NCI-H187 treated with DMSO at 0.1 percent for 48 hours (cell line): ENCODE measurements at places on chromosomes 1 and 21.

- DNase-seq: peak; percentile 58
Observed at GRCh38 chr1:179046808-179047635, 21.3 kb downstream of the FAM20B start.

DNA sequence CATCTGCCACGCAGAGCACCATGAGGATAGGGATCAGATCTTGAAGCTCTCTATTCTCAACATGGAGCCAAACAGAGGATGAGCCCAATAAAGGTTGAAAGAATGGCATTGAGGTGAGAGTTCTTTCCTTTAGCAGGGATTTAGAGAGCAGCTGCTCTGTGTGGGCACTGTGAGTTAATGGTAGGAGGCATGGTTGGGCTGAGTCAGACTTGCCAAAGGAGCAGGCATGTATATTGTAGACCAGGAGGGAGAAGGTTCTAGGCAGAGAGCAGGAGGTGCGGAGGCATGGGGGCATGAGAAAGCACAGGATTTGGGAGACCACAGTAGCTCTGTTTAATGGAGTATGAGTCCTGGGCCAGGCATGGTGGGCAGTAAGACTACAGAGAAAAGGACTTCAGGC is 32.0 kb downstream of the TMEM53 start:
- no peak for DNase-seq

DNA sequence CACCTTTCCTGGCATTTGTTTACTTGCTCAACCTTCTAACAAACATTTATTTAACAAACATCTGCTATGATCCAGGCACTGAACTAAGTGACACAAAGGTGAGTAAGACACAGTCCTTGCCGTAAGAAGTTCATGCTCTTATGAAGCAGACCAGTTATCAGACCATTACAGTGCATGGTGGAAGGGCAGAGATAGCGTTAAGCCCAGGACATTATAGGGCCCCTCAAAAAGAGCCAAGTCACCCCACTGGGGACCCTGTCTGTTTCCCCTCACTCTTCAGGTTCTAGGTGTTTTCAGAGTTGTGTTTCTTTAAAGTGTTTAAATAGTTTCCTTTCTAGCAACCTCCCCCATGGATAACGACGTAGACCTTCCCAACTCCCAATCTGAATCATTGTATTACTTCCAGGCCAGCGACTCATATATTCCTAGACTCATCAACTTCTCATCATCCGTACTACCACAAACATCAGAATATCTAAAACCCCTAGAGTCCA is 39.3 kb downstream of the TCP10L start:
- DNase-seq: no peak

- DNase-seq: no peak
Observed at GRCh38 chr1:163095213-163095612, 26.1 kb downstream of the RGS4 start.

GRCh38 chr1:183515002-183515689 is 42.8 kb downstream of the SMG7 start:
- DNase-seq: no peak

GRCh38 chr1:56199061-56199460 is 380.3 kb downstream of the PLPP3 start:
- no peak for DNase-seq

DNA sequence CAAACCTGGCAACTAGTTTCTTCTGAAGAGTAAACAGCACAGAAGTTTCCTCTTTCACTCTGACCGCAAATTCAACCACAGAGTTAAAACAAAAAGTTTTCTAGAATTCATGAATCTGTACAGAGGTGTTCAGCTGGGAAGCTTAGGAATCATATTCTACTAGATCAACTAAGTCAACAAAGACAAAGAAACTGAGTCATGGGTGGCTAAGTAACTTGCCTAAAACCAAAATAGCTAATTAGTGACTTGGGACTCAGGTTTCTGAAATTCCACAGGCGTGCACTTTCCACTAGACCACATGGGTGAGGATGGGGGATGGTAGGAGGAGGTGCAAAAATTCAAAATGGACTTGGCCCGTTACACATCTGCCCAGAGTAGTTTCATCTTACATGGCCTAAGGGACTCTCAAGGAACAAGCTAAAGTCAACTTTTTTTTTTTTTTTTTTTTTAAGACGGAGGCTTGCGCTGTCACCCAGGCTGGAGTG is 25.8 kb downstream of the PTPN14 start:
- DNase-seq: no peak

DNA sequence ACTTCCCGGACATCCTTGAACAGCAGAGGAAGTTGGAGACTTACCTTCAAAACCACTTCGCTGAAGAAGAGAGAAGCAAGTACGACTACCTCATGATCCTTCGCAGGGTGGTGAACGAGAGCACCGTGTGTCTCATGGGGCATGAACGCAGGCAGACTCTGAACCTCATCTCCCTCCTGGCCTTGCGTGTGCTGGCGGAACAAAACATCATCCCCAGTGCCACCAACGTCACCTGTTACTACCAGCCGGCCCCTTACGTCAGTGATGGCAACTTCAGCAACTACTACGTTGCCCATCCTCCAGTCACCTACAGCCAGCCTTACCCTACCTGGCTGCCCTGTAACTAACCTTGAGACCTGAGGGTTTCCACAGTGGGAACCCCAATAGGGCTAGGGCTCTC is 17.9 kb downstream of the TENT5C start:
- no peak for DNase-seq

DNA sequence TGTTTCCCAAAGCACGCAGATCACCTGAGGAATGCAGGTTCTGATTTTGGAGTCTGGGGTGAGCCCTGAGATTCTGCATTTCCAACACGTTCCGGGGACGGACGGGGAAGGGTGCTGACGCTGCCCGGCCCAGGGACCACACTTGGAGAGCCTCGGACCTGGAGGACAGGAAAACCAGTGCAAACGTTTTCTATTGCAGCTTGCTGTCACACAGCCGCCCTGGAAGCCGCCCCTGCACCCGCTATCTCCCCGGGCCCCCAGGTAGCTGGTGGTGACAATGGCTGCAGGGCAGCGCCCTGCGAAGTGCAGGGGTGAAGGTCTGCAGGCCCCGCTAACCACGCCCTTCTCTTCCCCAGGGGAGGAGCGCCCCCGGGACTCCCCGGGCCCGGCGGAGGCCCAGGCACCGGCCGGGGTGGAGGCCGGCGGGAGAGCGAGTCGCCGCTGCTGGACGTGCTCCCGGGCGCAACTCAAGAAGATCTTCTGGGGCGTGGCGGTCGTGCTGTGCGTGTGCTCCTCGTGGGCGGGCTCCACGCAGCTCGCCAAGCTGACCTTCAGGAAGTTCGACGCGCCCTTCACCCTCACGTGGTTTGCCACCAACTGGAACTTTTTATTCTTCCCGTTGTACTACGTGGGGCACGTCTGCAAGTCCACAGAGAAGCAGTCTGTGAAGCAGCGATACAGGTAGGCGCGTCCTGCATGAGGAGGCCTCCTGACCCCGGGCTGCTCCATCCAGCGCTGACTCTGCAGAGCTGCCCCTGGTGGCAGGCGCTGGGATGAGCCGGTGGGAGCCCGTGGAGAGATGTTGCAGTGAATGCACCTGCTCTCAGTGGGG is 142.0 kb upstream of the COA6 start:
- no peak for DNase-seq

- DNase-seq: no peak
Observed at GRCh38 chr21:16304174-16305095, 574.7 kb downstream of the USP25 start.

- DNase-seq: no peak
Observed at GRCh38 chr1:187276677-187277076, 447.9 kb downstream of the PLA2G4A start.

GRCh38 chr1:238061967-238062613 is 171.4 kb upstream of the ZP4 start:
- DNase-seq: no peak

GRCh38 chr1:248733566-248733965 is 22.0 kb downstream of the LYPD8 start:
- no peak for DNase-seq

DNA sequence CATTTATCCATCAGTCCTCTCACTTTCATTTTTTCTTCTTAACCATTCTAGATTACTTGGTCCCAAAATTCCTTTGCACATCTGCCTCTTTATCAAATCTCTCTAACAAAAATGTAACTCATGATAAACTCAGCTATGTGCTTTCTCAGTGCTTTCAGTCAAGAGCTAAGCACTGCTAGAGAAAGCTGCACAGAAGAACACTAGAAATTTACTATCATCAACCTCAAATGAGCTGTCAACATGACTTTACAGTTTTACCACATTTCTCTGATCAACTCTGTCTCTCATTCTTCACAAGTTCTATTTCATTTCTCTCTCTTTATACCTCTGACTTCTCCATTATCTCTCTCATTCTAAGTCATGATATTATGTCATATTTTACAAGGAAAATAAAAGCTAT is 54.2 kb upstream of the PRKACB start:
- no peak for DNase-seq

GRCh38 chr1:42176902-42177519 is 12.5 kb upstream of the GUCA2A start:
- DNase-seq: no peak

DNA sequence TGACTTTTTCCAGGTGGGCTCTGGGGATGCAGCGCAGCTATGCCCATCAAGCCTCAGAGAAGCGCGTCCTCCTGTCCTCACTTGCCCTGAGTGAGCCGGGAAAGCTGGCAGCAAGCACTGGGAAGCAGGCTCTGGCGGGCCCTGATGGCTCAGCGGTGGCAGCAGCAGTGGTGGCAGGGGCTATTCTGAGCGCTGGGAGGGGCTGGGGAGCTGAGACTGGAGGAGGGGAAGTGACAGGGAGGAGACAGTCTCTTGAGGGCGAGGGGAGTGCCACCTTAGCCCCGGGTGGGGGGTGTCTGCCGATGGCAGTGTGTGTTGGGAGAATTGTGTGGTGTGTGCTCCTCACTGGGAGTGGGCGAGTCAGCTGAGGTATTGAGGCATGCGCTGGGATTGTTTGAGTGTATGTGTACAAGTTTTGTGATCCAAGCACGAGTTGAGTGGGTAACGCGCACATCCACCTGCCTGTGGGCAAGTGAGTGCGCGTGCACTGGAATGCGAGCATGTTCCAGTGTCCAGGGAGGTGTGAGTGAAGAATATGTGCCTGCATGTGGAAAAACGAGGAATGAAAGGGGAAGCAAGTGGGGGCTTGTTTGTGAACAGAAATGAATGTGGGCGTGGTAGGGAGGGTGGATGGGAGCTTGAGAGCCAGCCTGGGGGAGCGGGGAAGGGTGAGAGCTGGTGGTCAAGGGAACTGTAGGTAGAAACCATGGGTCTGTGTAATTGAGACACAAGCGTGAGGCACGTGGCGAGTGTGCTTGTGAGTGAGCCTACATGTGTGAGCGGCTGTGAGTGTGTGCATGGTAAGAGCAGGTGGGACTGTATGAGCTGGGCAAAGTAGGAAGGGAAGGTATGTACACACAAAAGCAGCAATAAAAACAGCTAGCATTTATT is 2.9 kb upstream of the FOXO6 start:
- no peak for DNase-seq

DNA sequence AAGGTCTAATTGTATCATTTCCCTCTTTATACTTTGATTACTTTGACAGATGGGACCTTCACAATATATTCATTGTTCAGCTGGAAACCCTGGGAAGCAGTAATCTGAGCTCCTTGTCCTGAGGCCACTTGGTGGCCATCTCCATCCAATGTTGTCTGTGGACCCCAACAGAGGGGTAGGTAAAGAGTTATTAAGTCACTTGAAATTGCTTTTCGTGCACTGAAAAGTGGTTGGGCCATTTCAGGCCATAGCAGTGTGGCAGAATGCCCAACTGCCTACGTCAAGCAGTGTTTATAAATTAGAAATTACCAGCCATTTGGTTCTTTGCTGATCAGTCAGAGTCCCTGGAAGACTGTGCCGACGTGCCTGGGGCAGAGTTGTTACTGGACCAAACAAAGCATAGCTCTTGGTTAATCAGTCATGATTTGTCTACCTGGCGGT is 308.3 kb upstream of the USP25 start:
- no peak for DNase-seq

GRCh38 chr1:173502104-173502503 is 25.0 kb downstream of the PRDX6 start:
- no peak for DNase-seq

DNA sequence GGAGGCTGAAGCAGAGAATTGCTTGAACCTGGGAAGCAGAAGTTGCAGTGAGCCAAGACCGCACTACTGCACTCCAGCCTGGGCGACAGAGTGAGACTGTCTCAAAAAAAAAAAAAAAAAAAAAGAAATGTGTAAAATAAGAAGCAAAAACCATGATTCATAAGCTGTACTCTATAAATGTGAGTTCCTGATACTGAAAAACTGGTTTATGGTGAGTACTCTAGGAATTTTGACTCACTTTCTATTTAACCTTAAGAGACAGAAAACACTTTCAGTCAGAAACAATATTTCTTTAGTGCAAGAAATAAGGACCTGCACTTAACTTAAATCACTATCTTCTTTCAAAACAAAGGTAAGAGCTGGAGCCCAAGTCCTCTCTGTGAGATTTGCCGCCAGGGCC is 19.9 kb upstream of the POU2F1 start:
- DNase-seq: no peak

DNA sequence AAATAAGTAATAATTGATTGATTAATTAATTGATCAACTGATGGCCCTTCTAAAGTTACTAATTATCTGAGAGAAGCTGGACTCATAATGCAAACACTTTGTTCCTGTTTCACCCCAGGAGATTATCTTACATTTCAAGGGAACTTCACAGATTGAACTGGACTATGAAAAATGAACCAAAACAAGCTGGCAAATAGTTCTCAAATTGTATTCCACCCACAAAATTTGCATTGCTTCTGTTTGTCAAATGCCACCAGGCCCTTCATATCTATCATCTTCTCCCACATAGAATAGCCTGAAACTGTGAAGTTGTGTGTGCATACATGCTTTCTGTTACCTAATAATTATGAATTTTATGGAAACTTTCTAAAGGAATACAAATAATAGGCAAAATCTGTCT is 104.0 kb downstream of the ZNF281 start:
- no peak for DNase-seq

DNA sequence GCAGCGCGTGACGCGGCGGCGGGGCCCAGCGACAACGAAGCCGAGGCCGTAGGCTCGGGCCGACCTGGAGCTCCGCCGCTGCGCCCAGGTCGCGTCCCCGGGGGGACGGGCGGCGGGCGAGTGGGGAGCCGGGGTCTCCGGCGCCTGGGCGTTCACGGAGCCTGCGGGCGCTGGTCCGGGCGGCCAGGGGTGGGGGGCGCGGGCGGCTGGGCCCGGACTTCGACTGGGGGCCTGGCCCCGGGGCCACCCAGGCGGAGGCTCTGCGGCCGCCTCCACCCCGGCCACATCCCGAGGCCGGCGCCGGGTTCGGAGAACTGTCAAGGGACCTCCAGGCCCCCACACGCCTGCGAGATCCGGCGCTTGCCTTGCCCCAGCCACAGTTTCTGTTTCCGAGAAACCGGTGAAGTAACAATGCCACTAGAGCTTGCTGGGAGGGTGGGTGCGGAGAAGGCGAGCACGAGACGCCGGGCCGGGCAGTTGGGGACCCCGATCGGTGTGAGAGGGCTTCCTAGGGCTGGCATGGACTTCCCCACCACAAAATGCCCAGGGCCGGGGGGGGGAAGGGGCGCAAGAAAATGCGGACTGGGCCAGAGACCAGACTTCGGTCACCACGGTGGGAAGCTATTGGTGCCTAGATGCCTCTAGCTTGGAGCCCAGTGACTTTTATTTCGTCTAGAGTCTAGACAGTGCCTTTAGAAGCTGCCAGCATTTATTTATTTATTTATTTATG is 501 bp downstream of the FBXO6 start:
- no peak for DNase-seq

GRCh38 chr1:165841582-165842017 is 14.2 kb downstream of the UCK2 start:
- no peak for DNase-seq
